ENCODE measurements at places on chromosomes 16 and 17.

DNA sequence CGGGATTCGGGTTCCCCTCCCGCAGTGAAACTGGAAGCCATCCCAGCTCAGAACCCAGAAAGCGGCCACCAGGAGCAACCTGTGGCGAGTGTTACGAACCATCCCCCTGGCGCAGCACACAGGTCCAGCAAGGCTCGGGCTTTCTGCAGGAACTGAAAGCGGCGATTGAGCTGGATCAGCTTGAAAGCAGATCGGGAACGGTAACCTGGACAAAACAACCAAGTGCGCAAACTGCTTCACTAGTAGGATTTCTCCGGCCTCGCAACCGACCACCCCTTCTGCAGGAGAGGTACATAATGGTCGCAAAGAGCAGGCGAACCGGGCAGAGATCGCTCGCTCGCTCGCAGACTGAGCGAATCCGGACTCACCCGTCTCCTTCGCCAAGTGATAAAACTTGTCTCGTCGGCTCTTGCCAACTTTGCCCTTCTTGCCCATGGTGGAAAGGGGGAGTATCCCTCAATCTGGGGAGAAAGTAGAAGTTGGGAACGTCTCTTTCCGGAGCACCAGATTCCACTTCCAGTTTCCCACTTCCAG lies 696 bp upstream of the PSMC5 start:
- DNase-seq: no peak

GRCh38 chr17:57972151-57972550 lies 15.9 kb downstream of the VEZF1 start:
- no peak for DNase-seq

- DNase-seq: no peak
Observed at GRCh38 chr17:73679476-73679875, 35.2 kb upstream of the SDK2 start.

DNA sequence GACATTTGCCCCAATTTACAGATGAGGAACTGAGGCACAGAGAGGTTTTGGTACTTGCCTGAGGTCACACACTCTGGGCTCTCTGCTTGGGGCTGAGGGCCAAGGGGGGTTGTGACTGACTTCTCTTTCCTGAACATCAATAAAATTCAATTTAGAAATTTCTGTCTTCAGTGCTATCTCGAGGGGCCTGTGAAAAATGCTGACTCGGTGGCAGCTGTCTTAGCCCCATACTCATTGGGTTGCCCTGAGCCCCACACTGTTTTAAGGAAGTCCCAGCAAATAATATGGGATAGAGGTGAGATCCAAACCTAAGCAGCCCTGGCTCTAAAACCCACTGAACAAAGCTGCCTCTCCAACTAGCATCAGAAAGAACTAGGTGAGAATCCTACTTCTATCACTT lies 7.0 kb upstream of the BRCA1 start:
- no peak for DNase-seq

DNA sequence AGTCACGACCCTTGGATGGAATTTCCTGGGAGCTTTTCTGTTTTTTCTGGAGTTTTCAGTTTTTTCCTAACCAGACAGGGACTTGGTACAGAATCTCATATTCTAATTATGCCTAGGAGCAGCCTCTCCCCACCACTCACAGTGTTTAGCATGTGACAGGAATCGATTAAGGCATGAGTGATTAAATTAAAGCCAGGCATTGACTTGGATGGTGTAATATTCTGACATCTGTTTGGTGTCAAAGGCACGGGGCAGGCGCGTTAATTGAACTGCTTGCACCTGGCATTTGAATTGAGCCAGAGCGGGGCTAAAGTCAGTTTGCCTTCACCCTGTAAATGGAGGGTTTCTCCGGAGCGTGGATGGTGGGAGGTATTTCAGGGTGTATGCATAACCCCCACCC lies 11.9 kb downstream of the MAPT start:
- DNase-seq: no peak

Data from activated T-cell treated with anti-CD3 and anti-CD28 coated beads for 1 hour (primary cell).